OCI-M1 (cell line): ENCODE measurements at places on chromosomes 1 and 21.

DNA sequence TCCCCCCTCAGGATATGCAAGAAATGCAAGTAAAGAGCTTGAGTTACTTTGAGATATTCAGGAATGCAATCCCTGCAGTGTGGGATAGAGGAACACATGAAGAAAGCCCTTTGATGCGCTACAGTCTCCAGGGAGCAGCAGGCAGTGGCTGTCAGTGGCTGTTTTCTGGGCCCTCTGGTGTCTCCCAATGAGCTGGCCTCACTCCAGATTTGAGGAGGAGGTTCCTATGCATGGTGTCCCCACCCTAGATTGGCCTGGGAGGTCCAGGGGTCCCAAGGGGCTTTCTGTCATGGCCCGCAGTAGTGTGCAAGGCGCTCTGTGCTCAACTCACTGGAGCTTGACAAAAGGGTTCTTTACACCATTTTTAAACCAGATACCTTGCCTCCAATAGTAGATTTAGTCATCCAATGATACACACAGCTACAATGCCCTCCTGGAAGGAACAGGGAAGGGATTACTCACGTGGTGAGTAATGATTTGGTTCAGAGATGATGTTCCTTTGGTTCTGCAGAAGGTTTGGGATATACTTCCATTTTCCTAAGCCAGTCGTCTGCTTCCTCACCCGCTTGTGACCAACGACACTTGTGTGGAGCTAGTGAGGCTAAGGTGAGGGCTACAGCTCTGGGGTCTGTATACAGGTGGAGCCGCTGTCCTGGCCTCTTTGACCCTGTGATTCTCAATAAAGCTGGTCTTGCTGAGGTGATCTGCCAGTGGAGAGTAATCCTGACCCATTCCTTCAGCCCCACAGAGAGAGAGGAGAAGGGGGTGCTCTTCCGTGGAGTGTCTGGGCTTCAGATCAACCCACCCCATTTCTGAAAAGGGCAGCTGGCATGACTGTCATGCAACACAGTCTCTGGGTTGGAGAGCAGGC, 6.6 kb downstream of the BATF3 start:
- no peak for DNase-seq

DNA sequence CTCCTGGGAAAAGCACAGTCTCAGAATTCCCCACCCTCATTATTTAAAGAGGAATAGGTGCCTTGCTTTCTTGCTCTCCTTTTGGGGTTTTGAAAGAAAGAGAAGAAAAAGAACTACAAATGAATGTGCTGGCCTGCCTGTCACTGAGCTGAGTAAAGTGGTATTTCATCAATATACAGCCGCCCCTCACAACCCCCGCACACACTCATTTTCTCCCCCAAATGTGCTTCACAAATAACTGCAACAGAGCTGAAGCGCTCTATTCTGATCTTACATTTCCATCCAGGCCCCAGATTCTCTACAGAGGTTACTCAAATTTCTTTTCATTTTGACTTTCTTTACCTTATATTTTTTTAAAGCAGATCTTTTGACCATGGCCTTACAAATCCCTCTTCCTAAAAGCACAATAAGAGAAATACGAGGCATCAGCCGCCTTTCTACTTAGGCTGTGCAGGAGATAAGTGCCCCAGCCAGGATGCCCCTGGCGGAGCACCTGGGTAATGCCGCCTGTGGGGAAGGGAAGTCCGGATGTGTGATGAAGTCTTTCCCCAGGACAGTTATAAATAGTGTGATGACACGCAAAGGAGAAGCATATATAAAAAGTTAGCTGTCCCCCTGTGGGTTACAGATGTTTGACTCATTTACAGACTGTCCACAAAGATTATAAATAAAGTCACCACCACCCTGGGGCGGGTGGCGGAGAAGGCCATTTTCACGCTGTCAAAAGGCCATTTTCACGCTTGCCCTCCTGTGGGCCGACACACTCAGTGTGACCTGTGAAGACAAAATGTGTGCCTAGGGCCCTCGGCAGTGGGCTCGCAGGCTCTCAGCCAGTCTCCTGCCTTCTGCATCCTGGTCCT, 6.5 kb downstream of the KCNN3 start:
- peak; percentile 94 for DNase-seq

DNA sequence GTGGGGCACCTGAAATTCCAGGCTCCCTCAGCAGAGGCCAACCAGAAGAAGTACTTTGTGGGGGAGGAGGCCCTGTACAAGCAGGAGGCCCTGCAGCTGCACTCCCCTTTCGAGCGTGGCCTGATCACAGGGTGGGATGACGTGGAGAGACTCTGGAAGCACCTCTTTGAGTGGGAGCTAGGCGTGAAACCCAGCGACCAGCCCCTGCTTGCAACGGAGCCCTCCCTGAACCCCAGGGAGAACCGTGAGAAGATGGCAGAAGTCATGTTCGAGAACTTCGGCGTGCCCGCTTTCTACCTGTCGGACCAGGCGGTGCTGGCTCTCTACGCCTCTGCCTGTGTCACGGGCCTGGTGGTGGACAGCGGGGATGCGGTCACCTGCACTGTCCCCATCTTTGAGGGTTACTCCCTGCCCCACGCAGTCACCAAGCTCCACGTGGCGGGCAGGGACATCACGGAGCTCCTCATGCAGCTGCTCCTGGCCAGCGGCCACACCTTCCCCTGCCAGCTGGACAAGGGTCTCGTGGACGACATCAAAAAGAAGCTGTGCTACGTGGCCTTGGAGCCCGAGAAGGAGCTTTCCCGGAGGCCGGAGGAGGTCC, 634 bp downstream of the ACTRT2 start:
- no peak for DNase-seq

- DNase-seq = no peak
These were observed 442 bp upstream of the RUSC1 start for GRCh38 chr1:155320252-155320651.

DNA sequence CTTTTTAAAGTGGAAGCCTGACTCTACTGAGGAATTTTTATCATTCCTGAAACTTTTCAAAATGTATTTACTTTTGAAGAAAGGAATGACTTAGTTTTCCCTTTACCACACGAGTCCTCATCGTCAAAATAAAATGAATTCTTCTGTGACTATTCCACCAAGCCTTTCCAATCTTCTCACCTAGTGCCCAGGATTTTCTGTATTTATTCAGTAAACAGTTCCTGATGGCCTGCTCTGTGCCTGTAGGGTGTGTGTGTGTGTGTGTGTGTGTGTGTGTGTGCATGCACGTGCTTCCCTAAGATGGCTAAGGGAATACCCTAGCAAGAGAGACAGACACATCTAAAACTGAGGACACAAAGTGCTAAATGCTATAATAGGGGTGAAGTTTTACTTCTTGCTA, 395.0 kb upstream of the USP24 start:
- DNase-seq = no peak

DNA sequence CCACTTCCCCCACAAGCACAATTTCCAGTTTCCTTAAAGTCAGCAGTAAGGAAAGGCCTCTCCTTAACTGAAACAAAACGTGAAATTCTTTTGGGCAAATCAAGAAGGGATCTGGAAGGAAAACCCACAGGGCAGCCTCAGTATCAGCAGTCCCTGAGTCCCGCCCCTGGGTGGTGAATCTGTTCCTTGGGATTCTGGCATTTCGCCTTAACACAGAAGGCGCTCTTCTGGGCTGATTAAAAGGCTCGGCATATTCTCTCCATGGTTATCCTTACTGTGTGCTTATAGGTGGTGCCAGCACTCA, 12.2 kb upstream of the RAB4A start:
- no peak for DNase-seq

- no peak for DNase-seq
These were observed 100.4 kb upstream of the F3 start for GRCh38 chr1:94641990-94642389.

DNA sequence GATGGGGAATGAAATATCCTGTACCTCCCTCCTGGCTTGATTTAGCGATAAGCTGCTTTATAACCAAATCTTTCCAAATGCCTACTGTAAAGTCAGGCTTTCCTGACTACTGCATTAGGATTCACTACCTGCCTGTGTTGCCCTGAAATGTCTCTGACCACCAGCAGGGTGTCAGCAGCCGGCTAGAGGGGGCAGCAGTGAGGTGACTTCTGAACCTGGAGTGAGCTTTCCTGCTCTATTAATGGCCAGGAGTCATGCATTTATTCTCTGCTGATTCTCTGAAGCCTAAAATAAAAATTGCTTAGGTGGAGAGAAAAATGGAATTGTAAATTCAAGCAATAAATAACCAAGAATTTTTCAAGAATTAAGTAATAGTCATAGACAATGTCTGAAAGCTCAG, 2.5 kb downstream of the BACE2 start:
- peak; percentile 27 for DNase-seq

GRCh38 chr1:111948209-111949171, 41.0 kb downstream of the KCND3 start:
- no peak for DNase-seq

DNA sequence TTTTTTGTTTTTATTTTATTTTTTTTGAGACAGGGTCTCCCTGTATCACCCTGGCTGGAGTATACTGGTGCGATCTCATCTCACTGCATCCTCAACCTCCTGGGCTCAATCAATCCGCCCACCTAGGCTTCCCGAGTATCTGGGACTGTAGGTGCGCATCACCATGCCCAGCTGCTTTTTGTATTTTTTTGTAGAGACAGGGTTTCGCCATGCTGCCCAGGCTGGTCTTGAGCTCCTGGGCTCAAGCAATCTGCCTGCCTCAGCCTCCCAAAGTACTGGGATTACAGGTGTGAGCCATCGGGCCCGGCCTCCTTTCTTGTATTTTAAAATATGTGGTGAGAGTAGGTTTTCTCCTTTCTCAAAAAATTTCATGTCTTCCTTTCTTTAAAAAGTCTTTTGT, 122.6 kb downstream of the XPR1 start:
- DNase-seq = no peak

- DNase-seq = no peak
These were observed 35.0 kb downstream of the ATP5PO start for GRCh38 chr21:33880626-33881025.

DNA sequence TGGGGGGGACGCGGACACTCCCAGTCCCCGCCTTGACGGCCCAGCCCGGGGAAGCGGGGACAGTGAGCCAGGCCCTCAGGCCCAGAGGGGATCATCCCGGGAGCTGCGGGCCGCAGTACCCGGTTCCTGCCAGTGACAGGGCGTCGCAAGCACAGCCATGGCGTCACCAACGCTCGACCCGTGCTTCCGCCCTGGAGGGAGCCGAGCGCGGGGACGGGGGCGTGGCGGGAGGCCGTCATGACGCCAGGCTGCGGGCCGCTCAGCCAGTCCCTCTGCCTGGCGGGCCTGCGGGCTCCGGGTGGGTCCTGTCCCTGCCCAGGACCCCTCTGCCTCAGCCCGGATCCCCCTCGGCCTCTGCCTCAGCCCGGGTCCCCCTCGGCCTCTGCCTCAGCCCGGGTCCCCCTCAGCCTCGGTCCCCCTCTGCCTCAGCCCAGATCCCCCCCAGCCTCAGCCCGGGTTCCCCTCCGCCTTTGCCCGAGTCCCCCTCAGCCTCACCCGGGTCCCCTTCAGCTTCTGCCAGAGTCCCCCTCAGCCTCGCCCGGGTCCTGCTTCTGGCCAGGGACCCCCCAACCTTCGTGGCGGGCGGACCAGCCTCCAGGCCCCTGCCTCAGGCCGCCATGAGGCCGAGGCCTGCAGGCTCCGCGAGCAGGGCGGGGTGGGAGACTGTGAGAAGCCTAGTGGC, 2.3 kb upstream of the SLC2A5 start:
- DNase-seq = no peak

DNA sequence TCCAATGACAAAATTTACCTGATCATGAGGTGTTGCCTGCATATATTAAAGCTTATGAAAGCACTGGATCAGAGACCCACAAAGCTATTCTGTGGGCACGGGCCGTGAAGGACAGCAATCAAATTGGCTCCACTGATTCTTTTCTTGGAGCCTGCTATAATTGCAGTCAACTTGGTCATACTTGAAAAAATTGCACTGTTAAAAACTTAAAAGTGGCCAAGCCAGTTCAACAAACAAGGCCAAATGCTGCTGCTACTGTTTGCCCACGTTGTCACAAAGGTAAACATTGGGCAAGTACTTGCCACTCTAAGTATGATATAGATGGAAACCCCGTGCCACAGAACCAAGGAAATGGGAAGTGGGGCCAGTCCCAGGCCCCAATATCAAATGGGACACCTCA, 37.8 kb downstream of the CYP4A11 start:
- no peak for DNase-seq

DNA sequence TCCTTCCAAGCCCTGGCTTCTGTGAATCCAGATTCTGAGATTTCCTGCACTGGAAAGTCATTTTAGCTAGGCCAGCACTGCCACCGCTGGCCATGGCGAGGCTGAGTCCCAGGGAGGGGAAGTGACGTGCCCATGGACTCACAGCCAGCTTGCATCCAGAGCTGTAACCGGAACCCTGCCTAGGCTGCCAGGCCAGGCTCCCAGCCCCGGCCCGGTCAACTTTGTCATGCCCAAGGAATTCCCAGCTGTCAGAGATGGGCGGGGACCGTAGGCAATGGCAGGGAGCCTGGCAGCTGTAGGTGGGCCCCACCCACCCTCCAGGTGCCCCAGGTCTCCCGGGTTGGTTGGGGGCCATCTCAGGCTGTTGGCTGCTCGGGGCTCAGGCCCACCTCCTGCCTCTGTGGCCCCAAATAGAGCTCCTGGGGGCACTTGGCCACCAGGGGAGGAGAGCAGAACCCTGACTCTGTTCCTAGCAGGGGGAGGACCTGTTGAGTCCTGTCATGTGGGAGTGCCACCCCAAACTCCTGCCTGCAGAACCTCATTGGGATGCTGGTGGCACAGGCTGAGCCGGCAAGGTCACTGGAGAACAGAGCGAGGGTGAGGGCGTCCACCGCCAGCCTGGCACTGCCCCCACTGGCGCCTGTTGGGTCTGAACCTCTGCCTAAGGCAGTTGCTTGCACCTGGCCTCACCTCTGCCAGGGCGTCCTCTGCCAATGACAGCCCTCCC, 57.8 kb downstream of the FOXO6 start:
- DNase-seq = peak; percentile 21

DNA sequence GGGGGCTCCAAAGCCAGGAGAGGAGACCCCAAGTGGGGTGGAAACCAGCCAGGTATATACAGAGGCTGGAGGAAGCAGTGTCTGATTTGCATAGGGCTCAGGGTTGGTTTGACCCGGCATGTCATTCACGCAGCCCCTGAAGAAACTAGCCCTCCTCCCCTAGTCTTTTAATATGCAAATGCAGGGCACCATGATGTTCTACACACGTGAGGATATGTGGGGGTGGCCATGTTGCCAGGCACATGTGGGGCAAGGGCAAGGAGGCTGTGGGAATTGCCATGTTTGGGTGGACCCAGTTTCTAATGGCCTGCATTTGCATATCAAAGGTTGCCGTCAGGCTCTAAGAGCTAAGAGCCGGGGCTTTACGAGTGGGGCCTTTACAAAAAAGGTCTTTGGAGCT, 12.0 kb upstream of the RHOU start:
- no peak for DNase-seq

GRCh38 chr1:150259758-150260669, 2.4 kb downstream of the CA14 start:
- DNase-seq = no peak

GRCh38 chr1:24062221-24062620, 49.7 kb downstream of the MYOM3 start:
- DNase-seq = no peak

GRCh38 chr1:93766451-93766850, 84.8 kb upstream of the BCAR3 start:
- DNase-seq = no peak
